NCI-H1436 (cell line): ENCODE measurements at places on chromosomes 16 and 17.

DNA sequence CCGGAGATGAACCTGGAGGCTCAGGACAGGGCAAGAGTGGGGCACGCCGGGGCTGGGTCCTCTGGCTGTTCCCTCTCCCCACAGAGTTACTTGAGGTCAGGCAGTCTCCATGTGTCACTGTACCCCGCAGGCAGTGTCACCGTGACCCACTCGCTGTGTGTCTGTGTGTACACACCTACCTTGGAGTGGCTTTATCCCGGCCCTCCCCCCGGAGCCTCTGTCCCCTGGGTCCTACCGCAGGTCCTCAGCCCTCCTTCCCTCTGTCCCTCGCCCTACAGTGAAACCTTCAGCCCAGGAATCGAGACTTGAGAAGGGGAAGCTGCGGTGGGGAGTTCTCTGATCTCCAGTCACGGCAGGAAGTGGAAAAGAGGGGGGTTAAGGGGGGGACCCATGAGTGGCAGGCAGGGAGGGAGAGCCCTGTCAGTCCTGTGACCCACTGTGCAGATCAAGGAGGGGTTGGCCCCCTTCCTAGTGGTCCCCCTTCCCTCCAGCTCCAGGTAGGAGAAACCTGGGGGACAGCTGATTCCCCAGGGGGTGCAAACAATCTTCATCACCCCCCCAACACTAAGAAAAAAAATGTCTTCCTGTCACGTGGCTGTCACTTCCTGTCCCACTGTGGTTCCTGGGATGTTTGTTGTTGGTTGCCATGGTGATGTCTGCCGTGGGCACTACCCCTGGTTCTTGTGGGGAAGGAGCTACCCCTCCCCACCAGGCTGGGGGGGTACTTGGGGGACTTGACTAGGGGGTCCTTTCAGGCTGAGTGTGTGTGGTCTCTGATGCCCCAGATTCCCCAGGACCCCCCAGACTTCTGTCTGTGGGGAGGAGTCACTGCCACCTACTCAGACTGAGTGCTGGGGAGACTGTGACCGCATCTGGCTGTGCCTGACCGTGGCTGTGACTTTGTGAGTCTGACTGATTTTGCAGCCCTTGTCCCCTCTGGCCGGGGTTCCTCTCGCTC lies 13.7 kb downstream of the RARA start:
- DNase-seq: peak; percentile 60

DNA sequence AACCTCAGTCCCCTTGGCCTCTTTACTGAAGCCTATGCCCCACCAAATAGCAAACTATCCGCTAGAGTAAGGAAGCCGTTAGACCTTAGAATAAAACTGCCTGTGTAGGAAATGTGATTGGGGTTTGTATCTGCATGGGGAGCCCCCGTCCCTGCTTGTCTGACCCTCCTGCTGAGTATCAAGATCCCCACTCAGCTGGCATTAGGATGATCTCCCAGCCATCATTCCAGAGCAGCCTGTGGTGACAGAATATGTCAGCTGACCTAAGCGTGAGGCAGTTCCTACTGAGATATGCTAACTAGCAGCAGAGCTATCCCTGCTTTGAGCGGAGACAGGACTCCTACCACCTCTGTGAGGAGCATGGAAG lies 645 bp upstream of the GFOD2 start:
- peak; percentile 0 for DNase-seq

DNA sequence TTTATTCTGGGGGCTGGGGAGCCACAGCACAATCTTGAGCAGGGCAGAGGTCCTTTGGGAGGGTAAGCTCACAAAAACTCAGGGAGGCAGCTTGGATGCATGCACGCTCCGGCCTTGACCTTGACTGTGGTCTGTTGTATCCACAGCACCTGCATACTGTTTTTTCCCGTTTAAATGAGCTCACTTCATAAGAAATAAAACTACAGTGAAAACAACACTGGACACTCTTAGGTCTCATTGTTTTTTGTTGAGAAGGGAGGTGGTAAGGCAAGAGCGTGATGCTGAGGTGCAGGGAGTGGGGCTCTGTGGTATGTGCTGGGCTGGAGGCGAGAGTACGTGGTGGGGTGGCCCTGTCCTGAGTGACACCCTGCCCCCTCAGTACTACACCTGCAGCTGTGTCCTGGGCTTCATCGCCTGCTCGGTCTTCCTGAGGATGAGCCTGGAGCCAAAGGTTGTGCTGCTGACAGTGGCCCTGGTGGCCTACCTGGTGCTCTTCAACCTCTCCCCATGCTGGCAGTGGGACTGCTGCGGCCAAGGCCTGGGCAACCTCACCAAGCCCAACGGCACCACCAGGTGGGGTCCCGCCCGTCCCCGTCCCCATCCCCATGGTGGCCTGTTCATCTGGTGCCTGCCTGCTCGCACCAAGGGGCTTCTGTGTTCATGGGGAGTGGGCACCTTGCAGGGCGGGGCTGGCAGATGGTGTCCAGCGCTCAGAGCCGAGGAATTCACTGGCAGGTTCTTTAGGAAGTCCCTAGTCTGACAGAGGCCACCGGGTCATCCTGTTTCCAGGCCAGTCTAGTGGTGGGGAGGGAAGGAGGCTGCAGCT lies 44.2 kb downstream of the ADCY7 start:
- DNase-seq: no peak

DNA sequence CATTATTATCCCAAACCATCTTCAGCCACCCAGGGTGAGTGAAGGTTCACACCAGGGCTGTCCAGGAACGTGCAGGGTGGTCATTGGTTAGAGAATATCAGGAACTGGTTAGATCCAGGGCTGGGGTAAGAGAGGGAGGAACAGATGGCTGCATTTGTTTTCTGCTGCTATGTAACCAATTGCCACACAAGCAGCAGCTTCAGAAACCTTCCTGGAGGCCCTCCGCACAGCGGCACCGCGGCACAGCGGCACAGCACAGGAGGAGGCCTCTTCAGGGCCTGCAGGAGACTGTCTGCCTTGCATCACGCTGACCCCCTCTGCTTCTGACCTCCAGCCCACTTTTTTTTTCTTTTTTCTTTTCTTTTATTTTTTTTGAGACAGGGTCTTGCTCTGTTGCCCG lies 86.1 kb downstream of the KCNJ12 start:
- DNase-seq: no peak

DNA sequence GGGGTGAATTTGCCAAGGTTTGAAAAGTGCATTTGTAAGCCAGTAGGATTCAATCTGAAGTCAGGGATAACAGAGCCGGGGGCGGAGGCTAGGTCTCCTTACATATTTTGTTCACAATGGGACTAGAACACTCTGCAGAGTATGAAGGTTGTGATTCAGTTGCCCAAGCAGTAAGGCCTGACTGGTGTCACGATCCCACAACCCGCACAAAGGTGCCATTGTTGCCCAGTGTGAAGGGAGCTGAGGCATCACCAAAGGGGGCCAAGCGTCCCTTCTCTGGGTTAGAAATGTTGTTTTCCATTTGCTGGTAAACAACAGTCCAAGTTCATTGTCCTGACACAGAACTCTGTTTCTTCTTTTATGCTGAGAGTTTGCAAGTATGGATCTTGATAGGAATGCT lies 471.8 kb downstream of the MAF start:
- no peak for DNase-seq

DNA sequence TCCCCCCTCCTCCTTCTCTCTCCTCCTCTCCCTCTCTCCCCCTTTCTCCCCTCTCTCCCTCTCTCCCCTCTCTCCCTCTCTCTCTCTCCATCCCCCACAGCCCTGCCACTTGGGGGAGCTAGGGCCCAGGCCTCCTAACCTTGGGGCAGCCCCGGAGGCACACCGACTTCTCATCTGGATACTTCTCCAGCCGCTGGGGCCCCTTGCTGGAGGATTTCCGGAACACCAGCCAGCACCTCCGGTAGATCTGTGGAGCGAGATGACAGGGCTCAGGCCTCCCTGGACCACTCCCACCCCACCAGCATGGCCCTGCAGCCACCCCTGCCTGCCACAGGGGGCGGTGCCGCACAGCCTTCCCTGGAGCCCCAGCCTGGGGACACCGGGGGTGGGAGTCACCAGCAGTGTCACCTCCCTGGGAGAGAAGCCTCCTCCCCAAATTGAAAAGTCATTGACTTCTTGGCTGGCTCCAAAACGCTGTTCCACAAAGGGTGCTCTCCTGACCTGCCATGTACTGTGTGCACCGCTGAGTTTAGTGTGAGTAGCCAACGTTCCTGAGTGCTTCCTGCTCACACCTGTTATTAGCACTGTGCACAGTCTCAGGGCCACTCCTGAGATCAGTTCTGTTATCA lies 10.5 kb downstream of the DOK4 start:
- peak; percentile 55 for DNase-seq

GRCh38 chr16:70432723-70433457 lies 6.0 kb downstream of the ST3GAL2 start:
- DNase-seq: no peak

GRCh38 chr17:80367503-80367902 lies 47.5 kb upstream of the ENDOV start:
- DNase-seq: no peak

GRCh38 chr17:49910094-49910857 lies 58.7 kb upstream of the DLX4 start:
- no peak for DNase-seq
